ENCODE measurements at places on chromosomes 12 and 14.
A peak's percentile ranks its signal among the peaks of the same experiment; 100 is the strongest.

- no peak for DNase-seq
These were observed 34.7 kb downstream of the CCDC92 start for GRCh38 chr12:123937707-123938591.

GRCh38 chr14:78141590-78141989, 28.6 kb upstream of the NRXN3 start:
- DNase-seq = no peak

- DNase-seq = no peak
These were observed 149.8 kb downstream of the TGFB3 start for GRCh38 chr14:75831952-75832351.

- peak; percentile 40 for DNase-seq
These were observed 38.2 kb downstream of the EVL start for GRCh38 chr14:100103250-100104005.

GRCh38 chr14:56143025-56143424, 24.8 kb downstream of the PELI2 start:
- no peak for DNase-seq
